ENCODE measurements at places on chromosomes 4 and X.

- DNase-seq = no peak
Observed at GRCh38 chrX:141405486-141405852, 163.2 kb upstream of the SPANXC start.

GRCh38 chrX:22345884-22346283, 73.2 kb downstream of the CBLL2 start:
- DNase-seq = no peak

DNA sequence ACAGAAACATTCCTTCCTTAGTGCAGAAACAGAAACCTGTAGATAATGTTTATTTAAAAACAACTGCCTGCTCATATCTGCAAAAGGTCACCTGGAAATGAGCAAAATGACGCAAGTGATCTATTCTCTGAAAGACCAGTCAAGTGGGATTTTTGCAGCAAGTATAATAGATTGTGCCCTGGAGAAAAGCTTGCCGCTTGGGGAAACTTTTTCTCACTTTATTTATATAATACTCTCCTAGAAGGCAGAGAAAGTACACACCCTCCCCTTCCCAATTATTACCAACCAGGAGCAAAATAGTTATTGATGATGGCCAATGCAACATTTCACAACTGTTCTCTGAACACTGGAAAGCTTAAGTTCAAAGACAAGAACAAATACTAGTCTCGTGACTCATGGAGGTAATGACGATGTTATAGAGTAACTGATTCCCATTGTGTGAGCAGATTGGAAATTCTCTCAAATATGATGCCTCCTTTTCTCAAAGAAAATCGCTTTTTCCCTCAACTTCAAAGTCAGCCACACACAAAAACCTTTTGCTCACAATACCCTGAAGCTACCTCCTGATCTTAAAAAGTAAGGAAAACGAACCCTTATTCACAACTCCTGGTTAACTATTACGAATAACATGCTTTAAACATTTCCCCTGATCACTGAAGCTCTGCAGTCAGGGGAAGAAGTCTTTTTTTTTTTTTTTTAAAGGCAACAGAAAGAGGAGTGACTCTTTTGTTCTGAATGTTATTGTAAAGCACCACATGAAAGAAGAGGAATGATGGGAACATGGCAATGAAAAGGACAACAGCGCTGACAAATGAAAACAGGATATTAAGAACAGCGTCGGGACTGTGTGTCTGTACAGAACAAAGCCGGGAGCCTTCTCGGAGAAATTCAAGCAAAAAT, 41.0 kb downstream of the MID1 start:
- no peak for DNase-seq

DNA sequence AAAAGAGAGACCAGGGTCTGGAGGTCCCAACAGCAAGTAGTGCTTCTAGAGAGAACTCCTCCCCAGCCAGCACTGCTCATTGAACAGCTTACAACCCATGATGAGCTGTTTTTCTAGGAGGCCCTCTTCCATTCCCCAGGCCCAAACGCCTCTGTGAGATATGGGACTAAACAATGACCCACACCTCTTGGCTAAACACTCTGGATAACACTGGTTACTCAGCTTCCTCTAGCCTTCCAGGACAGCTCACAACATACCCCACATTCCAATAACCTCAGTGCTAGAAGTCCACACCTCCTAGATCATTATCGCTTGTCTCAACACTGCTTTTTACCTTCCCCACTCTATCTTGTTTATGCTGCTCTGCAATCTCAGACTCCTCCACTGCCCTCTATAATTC, 35.4 kb upstream of the PGRMC2 start:
- DNase-seq = no peak

GRCh38 chrX:33831211-33831610, 300.9 kb downstream of the FAM47A start:
- DNase-seq = no peak

DNA sequence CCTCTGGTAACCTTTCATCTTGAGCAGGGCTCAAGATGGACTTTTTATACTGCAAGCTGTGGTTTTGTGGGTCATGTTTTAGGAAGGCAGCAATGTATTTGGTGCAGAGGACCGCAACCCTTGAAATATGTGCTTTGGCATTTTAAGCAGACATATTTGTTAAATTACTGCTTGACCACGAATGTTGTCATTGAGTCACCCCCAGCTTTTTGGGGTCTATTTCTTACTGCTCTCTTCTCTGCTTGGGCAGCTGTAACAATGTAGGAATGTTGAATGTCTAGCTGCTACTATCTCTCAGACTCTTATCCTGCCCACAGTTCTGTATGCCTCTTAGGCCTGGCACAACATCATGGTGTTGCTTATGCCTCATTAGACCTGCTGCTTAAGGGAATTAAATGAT, 6.0 kb downstream of the RBPJ start:
- no peak for DNase-seq

DNA sequence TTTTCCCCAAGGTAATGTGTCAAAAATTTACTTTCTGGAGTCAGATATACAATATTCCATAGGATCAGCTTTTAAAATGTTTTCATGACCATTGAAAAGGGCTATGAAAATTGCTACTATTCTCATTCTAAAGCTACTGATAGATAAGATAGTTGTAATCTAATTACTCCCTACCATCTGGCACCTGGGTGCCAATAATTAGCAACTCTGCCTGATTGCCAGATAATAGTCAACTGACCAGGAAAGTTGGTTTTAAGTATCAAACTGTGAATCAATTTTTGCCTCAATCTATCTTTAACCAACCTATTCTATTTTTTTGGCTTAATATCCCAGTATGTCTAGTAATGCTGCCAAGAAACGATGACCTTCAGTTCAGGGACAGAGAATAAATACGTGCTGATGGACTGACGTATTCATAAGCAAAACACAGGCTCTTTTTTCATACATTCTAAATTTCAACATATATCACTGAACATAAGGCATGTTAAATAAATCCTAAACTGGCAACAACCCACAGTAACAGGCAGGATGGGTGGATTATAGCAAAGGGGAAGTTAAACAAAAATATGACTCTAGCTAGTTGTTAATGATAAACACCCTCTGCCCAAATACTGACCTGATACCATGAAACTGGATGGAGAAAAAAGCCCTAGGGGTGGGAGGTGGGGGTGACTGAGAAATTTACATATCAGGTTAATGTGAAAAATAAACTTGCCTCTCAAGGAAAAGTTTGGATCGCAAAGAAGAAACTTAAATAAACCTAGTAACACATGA, 18.2 kb downstream of the SH3RF1 start:
- DNase-seq = no peak

- DNase-seq = no peak
Observed at GRCh38 chr4:88881227-88881569, 175.8 kb downstream of the FAM13A start.

GRCh38 chrX:112991801-112992200, 151.2 kb upstream of the AMOT start:
- DNase-seq = no peak

- no peak for DNase-seq
Observed at GRCh38 chrX:39891781-39892180, 206.0 kb downstream of the BCOR start.

- no peak for DNase-seq
Observed at GRCh38 chr4:99506781-99507180, 4.0 kb upstream of the C4orf17 start.

DNA sequence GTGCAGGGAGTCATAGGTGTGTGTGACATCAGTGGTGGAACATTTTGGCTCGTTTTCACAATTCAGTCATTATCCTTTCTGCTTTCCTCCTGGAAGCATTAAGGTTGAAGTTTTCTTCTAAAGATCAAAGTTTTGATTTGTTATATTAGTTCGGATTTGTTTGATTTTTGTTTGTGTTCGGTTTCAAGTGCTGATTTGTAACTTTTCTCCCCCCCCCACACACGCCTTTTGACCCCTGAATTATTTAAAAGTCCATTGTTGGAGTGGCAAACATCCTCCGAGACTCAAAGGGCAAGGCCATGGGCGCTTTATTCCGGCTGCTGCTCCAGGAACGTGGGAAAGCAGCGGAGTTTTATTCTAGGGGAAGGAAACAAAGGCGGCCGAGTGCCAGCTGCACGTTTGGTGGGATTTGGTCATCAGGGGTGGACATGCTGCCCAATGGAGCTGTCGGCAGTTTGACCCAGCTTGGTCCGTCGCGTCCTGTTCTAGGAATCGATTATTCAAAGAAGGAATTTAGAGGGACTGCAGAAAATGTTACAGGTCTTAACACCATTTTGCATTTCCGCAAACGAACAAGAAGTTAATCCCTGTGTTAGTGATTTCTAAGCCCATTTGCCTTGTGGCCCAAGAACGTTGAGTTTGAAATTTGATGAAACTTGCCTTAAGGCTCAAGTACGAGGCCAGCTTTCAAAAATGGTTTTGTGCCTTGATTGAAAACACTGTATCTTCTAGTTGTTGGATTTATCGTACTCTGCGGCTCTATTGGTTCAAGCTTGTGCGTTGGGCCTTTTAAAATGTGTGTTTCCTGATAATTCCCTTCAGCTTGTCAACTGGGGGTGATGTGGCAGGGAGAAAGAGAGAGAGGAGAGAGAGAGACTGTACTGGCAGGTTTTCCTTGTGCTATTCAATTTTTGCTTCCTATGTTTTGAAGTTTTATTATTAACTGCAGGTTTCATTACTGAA, 565 bp upstream of the ZNF41 start:
- DNase-seq = no peak

GRCh38 chr4:15898902-15899301, 39.6 kb downstream of the FGFBP1 start:
- DNase-seq = no peak

GRCh38 chr4:37685161-37685822, 884 bp downstream of the RELL1 start:
- DNase-seq = peak; percentile 32

DNA sequence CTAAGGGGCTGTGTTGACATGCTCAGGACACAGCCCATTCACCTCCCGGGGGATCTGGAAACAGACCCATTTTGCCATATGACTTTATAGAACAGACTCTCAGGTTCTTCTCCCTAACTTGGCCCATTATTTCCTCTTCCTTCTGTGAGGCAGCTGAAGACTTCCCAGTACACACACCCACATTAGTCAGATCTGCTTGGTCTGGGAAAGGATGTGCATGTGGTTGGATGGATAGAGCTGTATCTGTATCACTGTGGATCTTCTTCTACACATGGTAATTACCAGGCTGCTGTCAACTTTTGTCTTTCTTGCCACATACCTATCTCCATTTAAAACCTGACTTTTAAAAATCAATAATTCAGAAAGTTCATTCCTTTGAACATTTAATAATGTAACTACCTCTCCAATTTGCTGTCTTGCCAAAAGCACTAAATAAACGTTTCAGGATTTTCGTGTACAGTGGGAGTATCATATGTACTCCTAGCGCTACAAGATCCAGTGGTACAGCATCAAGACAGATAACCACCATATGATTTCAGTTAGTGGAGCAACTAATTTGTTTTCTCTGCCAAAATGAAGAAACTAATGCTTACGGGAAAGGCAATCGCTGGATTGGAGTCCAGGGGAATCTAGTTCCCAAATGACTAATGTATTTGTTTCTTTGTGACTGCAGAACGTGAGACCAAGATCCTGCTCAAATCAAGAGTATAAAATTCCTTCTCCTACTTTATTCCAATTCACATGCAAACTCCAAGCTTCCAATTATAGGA, 134.1 kb upstream of the MAP3K15 start:
- DNase-seq = no peak

DNA sequence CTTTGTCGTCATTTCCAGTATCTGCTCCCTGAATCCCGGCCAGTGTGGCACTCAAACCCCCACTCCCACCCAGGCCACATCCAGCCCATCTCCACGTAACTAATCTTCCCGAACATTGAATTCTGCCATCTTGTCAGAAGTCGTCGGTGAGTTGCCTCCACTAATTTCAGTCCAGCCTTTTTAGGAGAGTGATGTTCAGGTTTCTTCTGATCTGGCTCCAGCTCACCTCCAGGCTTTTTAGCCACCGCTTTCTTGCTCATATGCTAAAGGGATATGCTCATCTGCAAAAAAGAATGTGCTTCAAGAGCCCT, 1.3 kb downstream of the TMEM165 start:
- no peak for DNase-seq

DNA sequence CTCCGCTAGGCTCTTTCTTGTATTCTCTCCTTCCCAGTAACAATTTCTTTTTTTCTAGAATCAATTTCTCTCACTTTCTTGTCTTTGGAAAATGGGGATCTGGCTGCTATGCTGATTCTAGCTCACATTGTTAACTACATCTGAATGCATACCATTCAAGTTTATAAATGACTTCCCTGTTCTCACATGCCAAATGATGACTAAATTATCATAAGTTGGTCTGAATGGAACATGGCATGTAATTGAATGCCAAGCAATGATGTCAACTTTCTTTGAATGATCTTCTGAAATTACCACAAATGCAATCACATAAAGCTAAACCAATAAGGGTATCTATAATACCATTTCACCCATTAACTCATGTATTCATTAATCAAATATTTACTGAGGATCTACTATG, 2.7 kb upstream of the ITM2A start:
- no peak for DNase-seq

DNA sequence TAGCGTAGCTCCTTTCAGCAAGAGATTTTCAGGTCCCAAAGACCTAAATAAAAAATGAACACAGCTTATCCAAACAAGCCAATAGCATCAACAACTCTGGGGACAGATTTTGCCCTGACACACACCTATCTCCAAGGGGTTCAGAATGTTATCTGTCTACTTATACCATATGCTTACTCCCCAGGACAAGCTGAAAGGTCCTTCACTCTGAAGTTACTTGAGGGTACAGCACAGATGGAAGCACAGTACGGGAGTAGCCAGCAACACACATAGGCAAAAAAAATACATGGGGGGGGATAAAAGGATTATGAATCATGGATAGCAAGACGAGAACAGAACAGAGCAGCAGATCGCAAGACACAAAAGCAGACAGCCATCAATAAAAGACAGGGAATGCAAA, 90.7 kb upstream of the MCF2 start:
- no peak for DNase-seq

DNA sequence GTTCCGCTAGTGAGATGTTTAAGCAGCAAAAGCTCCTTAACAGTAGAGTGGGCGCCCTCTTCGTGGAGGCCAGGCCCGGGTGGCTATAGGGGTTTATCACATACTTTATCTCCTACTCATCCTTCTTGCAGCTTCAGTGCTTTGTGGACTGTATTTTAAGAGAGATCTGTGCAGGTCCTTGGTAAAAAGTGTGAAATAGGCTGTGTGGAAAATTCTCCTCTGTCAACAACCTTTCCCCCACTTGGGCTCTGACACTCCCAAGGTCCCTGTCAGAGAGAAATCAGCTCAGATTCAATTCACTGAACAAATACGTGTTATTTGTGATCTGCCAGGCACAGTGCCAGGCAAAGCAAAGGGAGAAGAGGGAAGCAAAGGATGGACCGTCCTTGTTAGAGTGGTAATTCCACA, 214.3 kb upstream of the PPARGC1A start:
- DNase-seq = no peak

GRCh38 chrX:11890836-11891514, 132.9 kb downstream of the MSL3 start:
- DNase-seq = no peak

Data from stimulated activated CD8-positive, alpha-beta memory T cell treated with anti-CD3 and anti-CD28 coated beads, Interleukin-12 subunit alpha, Interleukin-12 subunit beta, amount 100 ng/mL, for 1 hour (primary cell).